ENCODE measurements at places on chromosomes 2 and 18.

DNA sequence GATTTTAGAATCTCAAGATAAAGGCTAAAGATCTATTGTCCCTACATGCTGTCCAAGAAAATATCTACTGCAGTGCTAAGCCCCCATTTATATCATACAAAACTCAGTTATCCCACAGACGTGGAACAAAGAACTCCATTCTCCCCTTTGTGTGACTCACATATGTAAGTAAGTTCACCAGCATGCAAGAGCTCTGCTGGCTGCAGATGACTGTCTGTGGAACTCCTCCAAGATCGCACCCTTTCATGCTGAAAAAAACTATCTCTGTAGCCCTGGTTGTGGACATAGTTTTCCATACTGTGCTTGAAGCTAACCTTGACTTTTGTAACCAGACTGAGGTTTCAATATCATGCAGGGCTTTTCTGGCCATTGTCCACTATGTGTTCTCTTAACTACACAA lies 207.1 kb downstream of the ZNF521 start:
- H3K4me3 ChIP-seq = no peak overlapping the region
- no peak overlapping the region for H3K27ac ChIP-seq
- DNase-seq = no peak
- H3K36me3 ChIP-seq = no peaks in the 10 kb centered on the region
- no peaks in the 10 kb centered on the region for H3K27me3 ChIP-seq

- H3K27me3 ChIP-seq = no peaks in the 10 kb centered on the region
- no peaks in the 10 kb centered on the region for H3K36me3 ChIP-seq
Observed at GRCh38 chr2:161131804-161132203, 28.4 kb upstream of the TANK start.

DNA sequence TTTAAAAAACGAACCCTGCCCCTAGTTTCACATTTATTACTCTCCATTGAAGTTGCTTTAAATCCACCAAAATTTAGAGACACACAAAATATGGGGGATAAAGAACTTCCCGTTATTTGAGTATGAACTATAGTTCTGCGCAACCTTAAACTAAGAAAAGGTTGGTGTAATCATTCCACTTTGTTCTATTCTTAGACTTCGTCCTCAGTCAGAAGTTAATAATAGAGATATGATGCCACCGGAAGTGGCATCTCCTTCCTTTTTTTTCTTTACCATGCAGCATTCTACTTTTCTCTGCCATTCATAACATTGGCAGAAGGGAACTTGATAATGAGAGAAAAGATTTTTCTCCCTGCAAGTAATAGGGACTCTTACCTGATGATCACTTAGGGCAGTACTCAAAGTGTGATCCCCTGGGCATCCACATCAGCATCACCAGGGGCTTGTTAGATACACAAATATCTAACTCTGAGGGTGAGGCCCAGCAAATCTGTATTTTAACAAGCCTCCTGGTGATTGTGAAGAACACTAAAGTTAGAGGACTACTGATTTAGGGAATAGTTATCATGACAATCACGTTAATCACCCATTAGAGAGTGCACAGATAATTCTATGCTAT lies 147.7 kb upstream of the DTNA start:
- no peaks in the 10 kb centered on the region for H3K27me3 ChIP-seq
- H3K4me1 ChIP-seq = no peaks in the 10 kb centered on the region
- no peak overlapping the region for H3K27ac ChIP-seq
- no peaks in the 10 kb centered on the region for H3K36me3 ChIP-seq

DNA sequence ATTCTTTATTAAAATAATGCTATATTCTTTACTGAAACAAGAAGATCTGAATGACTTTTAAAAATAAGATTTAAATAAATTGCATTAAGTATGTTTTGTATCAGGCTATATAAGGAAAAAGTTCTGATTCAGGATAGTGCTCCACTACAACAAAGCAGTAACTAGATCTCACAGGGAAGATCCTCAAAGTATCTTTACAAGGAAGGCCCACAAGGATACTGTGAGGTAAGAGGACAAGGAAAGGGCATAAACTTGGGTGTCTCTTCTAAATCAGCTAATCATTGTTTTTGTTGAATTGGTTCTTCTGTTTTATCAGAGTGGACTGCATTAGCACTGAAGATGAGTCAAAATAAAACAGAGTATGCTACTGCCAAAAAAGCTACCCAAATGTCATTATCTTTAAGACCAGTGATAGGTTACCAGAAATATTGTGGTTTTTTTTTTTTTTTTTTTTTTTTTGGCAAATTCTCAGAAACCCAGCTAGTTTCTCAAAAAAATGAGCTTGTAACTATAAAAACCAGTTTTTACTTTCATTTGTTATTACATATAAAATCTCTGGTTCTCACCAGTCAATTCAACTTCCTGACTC lies 160.9 kb downstream of the BAZ2B start:
- no peaks in the 10 kb centered on the region for H3K36me3 ChIP-seq
- no peak overlapping the region for H3K27ac ChIP-seq

GRCh38 chr2:65137197-65137775 lies 7.4 kb upstream of the RAB1A start:
- H3K27ac ChIP-seq = no peak overlapping the region
- no peak for DNase-seq
- H3K4me1 ChIP-seq = no peaks in the 10 kb centered on the region
- no peak overlapping the region for H3K4me3 ChIP-seq

GRCh38 chr2:54557601-54558187 lies 101.6 kb downstream of the SPTBN1 start:
- peak; percentile 82 for DNase-seq
- no peaks in the 10 kb centered on the region for H3K36me3 ChIP-seq
- peak overlapping the region; percentile 88 for H3K27ac ChIP-seq
- H3K4me1 ChIP-seq = peaks cover 73% of the 10 kb centered on the region

DNA sequence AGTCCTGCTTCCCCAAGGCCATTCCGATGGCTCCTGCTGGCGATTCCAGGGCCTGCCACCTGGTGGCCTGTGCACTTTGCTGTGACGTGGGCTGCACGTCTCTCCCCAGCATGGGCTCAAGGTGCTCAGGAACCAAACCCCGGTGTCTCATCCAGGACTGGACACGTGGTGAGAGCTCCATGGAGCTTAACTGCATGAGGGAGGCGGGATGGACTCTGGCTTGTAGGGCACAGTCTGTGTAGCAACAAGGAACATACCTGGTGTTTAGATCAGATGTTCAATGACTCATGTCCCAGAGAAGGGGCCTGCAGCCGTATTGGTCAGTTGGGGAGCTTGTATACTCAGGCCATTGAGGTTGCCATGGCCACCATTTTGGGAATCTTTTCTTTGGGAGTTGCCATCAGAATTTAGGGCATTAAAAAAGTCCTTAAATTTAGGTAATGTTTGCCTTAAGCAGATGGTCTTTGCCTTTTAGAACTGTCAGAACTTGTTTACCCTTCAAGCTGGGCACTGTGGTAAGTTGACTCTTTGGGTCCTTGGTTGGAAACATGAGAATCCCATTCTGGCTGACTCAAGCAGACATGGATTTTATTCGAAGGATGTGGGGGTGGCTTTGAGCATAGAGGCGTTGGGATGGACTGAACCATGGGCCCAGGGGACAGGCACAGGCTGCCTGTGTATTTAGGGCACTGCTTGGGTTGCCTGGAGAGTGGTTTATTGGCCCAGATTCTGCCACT lies 21.0 kb downstream of the AGAP1 start:
- no peak overlapping the region for H3K27ac ChIP-seq
- DNase-seq = no peak
- no peaks in the 10 kb centered on the region for H3K27me3 ChIP-seq
- H3K4me1 ChIP-seq = peaks cover 21% of the 10 kb centered on the region

- H3K36me3 ChIP-seq = no peaks in the 10 kb centered on the region
- no peak for DNase-seq
- no peaks in the 10 kb centered on the region for H3K27me3 ChIP-seq
- no peak overlapping the region for H3K4me3 ChIP-seq
- H3K4me1 ChIP-seq = no peaks in the 10 kb centered on the region
- no peak overlapping the region for H3K27ac ChIP-seq
Observed at GRCh38 chr18:68555879-68556301, 159.0 kb downstream of the TMX3 start.

DNA sequence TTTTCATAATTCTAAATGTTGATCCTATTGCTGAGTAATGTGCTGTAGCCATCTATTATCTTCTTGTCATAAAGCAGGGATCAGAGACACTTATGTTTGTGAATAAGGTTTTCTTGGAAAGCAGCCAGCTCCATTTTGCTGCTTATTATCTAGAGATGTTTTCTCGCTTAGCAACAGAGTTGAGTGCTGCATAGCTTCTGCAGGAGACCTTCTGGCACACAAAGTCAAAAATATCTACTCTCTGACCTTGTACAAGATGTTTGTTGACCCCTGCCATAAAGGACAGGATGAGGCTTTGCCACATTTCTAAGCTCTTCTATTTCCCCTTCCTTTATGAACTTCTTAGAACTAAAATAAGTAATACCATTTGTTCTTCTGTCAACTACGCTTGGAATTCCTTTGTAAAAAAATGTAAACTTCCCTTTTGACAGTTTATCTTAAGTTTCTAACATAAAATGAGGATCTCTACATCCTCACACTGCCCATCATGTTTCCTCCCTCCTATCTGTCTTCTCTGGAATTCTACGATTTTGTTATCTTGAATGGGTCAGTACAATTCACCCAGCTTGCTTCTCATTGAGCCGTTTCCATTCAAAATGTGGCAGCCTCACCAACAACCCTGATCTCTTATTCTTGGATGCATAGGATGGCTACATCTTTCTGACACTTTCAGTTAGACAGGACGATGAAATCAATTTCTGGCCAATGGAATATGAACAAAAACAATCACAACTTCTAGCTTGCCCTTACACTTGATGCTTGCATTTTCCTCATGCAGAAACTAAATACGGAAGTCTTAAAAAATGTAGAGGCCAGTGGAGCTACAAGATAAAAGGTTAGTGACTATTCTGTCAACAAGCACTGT lies 1377.0 kb downstream of the SUCLG1 start:
- no peaks in the 10 kb centered on the region for H3K27me3 ChIP-seq
- DNase-seq = no peak
- H3K27ac ChIP-seq = no peak overlapping the region
- H3K4me1 ChIP-seq = no peaks in the 10 kb centered on the region
- no peak overlapping the region for H3K4me3 ChIP-seq

- DNase-seq = no peak
- H3K4me1 ChIP-seq = peaks cover 6% of the 10 kb centered on the region
- no peak overlapping the region for H3K27ac ChIP-seq
- H3K4me3 ChIP-seq = no peak overlapping the region
- no peaks in the 10 kb centered on the region for H3K36me3 ChIP-seq
Observed at GRCh38 chr2:136251197-136251884, 133.4 kb upstream of the CXCR4 start.

DNA sequence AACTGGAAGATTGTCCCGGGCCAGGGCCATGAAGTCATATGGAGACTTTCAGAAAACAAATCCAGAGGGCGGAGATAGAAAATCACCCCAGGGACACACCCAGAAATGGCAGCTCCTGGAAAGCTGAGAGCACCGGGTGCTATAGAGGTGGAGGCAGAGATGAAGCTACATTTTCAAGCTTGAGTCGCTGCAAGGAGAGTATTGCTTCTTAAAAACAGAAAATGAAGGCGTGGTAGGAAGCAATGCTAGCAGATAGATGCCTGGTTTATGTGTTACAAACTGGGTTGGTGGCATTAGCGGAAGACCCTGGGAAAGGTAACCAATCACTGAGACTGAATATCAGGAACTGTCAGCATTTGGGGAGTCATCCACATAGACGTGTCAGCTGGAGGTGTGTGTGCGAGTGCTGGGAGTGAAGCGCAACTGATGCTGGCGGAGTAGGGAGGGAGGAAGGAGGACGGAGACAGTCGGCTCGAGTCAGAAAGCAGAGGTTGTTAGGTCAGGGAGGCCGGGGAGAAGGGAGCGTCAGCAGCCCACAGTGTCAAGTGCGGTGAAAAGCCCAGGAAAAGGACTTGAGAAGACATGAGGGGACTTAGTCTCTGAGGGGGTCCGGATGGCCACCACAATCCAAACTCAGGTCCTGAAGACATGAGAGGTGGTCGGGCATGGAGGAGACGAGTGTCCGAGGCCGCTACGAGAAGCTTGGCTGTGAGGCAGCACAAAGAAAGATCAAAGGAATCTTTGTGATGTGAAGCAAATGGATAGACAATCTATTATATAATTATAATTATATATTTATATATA lies 45.4 kb downstream of the C18orf63 start:
- no peak overlapping the region for H3K4me3 ChIP-seq
- H3K36me3 ChIP-seq = no peaks in the 10 kb centered on the region
- DNase-seq = no peak
- no peaks in the 10 kb centered on the region for H3K27me3 ChIP-seq
- no peak overlapping the region for H3K27ac ChIP-seq

DNA sequence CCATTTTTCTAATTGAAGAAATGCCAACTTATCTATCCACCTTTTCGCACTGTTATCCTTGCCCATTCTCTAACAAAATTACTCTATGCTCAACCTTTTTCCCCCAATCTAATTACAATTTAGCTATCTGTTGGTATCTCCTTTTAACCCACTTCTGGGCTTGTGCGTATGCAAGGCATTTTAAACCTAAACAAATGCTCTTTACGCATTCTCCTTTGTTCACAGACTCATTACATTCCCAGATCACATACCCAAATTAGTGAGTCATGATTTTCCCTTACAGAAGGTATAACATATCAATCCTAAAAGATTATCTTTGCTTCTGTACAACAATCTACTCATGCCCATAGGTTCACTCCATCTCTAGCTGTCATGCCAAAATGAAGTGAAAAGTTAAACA lies 71.7 kb upstream of the LYPD1 start:
- no peaks in the 10 kb centered on the region for H3K27me3 ChIP-seq
- H3K36me3 ChIP-seq = no peaks in the 10 kb centered on the region
- H3K4me3 ChIP-seq = no peak overlapping the region
- no peak overlapping the region for H3K27ac ChIP-seq
- DNase-seq = no peak
- H3K4me1 ChIP-seq = no peaks in the 10 kb centered on the region

- H3K36me3 ChIP-seq = no peaks in the 10 kb centered on the region
- no peak for DNase-seq
- H3K4me1 ChIP-seq = no peaks in the 10 kb centered on the region
Observed at GRCh38 chr18:50720325-50720674, 99.5 kb downstream of the MRO start.

DNA sequence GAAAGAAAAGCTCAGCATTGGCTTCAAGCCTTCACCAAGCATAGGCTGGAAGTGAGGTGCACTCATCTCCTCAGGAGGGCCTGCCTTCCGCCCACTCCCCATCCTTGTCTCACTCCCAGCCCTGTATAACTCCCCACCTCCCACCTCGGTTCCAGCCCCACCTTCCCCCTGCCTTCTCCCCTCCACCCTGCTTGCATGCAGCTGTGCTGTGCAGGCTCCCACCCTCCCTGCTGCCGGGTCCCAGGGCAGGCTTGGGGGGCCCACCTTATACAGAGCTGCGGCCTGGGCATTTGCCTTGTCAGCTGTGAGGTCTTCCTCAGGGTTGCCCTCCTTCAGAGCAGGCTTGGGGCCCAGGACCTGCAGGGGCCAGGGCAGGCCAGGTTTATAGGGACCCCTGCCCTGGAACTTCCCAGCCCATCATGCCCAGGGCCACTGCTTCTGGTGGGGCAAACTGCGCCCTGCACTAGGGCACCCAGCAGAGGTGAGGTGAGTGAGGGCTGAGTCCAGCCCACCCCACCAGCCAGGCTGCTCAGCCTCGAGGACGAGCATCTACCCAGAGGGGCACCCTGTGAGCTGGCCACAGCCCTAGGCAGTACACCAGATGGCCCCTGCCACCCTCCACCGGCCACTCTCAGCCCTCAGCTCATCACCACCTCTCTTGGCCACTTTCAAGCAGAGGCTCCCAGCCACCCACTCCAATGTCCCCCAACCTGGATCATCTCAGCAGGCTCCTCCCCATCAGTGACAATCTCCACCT lies 11.6 kb downstream of the CAPG start:
- peak; percentile 58 for DNase-seq
- H3K36me3 ChIP-seq = peaks cover 28% of the 10 kb centered on the region
- no peak overlapping the region for H3K27ac ChIP-seq
- H3K4me1 ChIP-seq = peaks cover 11% of the 10 kb centered on the region
- no peaks in the 10 kb centered on the region for H3K27me3 ChIP-seq
- no peak overlapping the region for H3K4me3 ChIP-seq
